GM12891 (cell line): ENCODE measurements at places on chromosomes 16 and 17.

DNA sequence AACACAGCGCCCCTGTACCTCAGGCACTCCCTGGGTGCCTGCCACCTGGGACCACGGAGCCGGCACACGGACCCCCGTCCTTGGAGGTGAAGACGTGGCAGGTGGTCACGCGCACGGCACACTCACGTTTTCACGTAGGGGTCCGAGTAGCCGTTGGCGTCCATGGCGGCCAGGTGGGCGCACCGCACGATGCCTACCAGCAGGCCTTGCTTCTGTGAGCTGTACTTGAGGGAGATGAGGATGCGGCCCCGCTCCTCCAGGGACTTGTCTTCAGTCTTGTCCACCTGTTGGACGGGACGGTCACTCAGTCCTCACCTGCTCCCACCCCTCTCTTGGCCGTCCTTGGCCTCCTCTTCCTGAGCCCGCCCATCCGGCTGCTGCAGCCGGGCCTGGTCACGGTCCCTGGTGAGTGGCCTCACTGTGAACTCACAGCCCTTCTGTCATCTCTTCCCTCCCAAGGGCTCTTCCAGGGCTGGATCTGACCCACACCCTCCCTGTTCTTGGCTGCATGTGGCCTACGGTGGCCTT is 18.8 kb downstream of the SCGB1C2 start:
- DNase-seq: no peak

DNA sequence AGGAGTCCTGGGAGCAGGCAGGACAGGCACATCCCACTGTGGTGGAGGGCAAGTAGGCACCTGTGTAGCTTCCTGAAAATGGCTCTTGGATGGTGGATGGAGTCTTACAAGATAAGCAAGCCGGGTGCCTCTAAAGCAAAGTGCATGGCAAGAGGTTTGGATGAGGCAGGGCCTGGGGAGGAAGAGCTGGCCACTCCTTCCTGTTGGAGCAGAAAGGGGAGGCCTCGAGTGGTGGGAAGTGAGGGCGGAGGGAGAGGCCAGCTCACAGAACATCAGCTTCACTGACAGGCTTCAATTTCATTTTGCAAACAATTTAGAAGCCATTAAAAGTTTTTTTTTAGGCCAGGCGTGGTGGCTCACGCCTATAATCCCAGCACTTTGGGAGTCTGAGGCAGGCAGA is 31.0 kb downstream of the CD300A start:
- DNase-seq: no peak

GRCh38 chr17:22512506-22512905 is 820.2 kb downstream of the KCNJ18 start:
- DNase-seq: no peak

DNA sequence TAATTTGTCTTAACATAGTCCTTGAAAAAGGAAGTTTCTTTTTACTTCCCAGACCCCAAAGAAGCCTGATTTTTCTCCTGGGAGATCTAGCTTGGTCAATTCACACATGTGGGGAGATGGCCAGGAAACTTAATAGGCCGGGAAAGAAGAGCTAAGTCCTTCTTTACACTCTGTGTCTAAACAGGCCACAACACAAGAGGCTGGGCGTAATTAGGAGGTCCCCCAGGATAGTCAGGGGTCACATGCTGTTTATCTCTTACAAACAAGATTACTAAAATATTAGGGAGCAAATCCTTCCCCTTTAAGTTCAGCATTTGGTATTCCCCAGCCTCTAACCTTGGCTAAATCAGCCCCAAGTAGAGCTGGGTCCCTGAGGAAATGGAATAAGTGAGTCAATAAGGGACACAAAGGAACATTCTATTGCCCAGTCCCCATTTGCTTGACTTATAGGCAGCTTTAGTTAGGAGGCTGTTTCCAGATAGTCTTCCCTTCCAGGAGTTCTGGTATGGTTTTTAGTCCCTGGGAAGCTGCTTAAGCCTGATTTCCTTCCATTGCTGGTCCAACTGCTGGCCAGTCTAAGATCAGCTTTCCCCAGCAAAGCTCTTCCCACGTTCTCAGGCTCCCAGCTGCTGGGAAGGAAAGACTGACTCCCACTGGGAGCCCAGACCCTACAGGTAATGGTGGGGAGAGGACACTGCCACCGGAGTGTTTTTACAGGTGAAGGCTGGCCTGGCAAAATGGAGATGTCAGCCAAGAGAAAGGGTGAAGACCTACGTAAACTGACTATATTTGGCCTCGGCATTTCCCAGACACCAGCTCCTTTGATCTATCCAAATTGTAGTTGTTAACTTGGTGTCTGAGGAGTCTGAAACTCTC is 14.1 kb upstream of the HOXB9 start:
- no peak for DNase-seq

GRCh38 chr17:9211133-9211765 is 189.9 kb downstream of the NTN1 start:
- no peak for DNase-seq

DNA sequence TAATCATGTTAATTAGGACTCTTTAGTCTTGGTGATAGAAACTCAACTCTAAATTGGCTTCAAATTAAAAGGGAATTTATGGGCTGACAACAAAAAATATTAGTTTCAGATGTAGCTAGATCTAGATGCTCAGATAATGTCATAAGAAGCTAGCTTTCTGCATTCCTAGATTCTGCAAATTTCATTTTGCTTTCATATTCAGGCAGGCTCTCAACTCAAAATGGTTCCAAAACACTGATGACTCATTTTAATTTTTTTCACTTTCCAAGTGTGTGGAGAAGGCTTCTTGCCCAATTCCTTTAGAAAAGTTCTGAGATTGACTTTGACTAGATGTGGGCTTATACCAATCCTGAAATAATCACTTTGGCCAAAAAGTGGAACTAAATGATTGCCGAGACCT is 236.7 kb upstream of the GOT2 start:
- DNase-seq: no peak

- no peak for DNase-seq
Measured at GRCh38 chr17:31564291-31564690, 172.8 kb downstream of the RAB11FIP4 start.

GRCh38 chr16:543301-544164 is 16.0 kb downstream of the CAPN15 start:
- DNase-seq: no peak

DNA sequence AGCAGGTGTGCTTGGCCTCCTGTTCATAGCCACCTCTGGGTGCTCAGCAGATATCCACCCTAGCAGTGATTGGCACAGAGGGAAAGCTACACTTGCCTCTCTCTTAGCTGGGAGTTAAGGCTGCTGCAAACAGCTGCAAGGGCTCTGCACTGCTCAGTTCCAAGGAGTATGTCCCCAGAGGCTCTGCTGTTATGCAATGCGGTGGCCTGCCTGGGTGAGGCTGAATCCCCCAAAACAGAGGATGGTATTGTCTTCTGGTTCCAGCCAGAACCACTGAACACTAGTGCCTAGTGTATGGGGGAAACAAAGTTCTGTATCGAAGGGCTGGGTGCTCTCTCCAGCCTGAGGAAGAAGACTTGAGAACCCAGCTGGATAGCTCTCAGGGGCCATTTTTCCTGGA is 16.8 kb downstream of the TMEM94 start:
- no peak for DNase-seq
